ENCODE measurements at places on chromosomes 1 and 21.

DNA sequence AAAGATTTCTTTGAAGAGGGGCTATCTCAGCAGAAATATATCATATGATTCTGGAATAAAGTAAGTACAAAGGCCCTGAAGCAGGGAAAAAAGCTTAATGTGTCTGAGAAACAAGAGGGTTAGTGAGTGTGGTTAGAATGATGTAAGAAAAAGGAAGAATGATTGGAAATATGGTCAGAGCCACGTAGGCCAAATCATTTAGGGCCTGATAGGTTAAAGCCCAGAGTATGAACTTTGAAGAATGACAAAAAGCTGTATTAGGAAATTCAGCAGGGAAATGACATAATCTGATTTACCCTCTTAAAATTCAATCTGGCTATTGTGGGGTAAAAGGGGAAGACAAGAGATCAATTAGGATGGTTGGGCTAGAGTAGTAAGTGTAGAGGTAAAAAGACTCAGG is 69.0 kb upstream of the MUTYH start:
- DNase-seq, result no peak

GRCh38 chr1:77994117-77994705 is 10.5 kb upstream of the DNAJB4 start:
- no peak for DNase-seq

DNA sequence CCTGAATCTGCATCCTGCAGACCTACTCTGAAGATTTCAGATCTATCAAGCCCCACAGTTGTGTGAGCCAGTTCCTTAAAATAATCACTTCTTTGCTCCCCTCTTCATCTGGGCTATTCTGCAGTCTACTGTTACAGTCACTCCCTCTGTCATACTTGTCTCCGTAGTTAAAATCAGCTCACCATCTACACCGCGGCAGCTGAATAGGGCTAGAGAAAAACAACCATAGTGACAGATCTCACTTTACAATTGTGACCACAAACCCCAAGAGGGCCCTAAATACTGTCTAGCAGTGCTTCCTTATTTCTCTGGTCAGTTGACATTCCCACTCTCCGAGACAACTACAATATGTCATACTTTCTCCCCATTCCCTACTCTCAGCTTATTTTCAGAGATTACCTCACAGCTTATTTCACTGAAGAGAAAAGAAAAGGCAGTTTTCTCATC is 12.9 kb downstream of the DESI2 start:
- no peak for DNase-seq

DNA sequence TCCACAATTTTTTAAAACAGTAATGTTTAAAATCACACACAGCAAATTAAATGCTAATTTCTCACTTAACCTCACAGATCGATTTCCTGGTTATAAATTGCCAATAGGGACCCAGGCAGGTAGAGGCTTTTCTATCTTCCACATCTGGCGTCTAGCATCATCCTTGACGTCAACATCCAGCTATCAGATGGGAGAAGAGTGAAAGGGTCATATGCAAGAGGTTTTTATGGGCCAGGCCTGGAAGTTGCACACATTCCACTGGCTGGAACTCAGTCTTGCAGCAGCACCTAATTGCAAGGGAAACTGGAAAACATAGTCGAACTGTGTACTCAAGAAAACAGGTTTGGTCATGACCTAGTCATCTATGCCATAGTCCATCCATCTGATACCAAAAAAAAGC is 6.0 kb upstream of the EEIG2 start:
- no peak for DNase-seq

GRCh38 chr1:184567637-184568036 is 180.8 kb downstream of the C1orf21 start:
- DNase-seq, result no peak

- no peak for DNase-seq
Measured at GRCh38 chr1:158961178-158961577, 29.8 kb downstream of the PYHIN1 start.

GRCh38 chr1:100543640-100544039 is 5.7 kb downstream of the GPR88 start:
- DNase-seq, result peak; percentile 47

DNA sequence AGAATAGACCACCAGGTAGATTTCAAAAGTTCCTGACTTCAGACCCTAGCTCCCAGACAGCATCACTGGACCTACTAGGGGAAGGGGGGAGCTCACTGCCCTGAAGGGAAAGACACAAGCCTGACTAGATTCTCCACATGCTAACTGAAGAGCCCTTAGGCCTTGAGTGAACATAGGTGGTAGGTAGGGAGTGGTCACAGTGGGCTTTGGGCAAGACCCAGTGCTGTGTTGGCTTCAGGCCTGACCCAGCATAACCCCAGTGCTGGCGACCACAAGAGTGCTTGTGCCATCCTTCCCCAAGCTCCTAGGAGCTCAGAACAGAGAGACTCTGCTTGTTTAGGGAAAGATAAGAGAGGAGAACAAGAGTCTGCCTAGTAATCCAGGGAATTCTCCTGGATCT is 51.1 kb upstream of the ACADM start:
- no peak for DNase-seq

GRCh38 chr1:101288491-101288944 is 51.7 kb downstream of the S1PR1 start:
- peak; percentile 77 for DNase-seq

- peak; percentile 22 for DNase-seq
Measured at GRCh38 chr1:161258439-161259344, at the start of gene PCP4L1. TSS of gene PCP4L1 (plus strand) at chr1:161258745. CDS start at chr1:161258975, 230 bp downstream.

GRCh38 chr1:173330149-173330951 is 123.2 kb upstream of the TNFSF4 start:
- no peak for DNase-seq

- DNase-seq, result no peak
Measured at GRCh38 chr21:37550157-37550556, 183.6 kb downstream of the DYRK1A start.

- no peak for DNase-seq
Measured at GRCh38 chr1:12441414-12442105, 176.4 kb downstream of the DHRS3 start.

DNA sequence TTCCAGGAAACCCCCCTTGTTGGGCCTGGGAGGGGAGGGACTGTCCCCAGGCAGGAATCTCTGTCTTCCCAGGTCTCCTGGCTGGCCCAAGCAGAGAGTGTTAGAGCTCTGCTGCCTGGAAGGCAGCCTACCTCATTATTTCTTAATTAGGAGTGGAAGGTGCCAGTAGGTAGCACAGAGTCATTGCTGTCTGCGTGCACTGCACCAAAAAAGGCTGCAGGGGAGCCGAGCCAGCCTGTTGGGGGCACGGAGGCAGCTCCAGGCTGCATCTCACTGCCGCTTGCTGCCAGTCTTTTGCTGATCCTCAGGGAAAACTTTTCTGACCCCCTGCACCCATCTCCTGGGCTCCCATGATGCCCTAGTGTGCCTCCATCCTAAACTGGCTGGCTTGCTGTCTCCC is 58.1 kb downstream of the LRRN2 start:
- no peak for DNase-seq

DNA sequence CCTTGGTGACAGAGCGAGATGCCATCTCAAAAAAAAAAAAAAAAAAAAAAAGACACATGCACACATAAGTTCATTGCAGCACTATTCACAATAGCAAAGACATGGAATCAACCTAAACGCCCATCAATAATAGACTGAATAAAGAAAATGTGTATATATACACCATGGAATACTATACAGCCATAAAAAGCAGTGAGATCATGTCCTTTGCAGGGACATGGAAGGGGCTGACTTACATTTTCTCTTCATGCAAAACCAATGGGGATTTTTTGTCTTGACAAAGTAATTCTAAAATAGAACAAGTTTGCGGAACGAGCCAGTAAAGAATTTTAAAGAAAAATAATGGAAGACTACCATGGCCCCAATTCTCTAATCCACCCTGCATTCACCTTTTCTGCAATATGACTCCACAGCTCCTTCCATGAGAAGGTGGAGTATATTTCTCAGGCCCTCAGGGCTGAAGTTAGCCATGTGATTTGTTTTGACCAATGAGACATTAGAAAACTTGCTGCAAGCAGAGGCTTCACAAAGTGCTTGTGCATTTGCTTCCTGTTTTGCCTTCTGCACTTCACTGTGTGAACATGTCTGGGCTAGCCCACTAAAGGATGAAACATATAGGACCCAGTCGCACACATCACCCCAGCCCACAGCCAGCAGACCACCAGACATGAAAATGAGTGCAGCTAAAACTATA is 78.8 kb upstream of the NR5A2 start:
- no peak for DNase-seq

DNA sequence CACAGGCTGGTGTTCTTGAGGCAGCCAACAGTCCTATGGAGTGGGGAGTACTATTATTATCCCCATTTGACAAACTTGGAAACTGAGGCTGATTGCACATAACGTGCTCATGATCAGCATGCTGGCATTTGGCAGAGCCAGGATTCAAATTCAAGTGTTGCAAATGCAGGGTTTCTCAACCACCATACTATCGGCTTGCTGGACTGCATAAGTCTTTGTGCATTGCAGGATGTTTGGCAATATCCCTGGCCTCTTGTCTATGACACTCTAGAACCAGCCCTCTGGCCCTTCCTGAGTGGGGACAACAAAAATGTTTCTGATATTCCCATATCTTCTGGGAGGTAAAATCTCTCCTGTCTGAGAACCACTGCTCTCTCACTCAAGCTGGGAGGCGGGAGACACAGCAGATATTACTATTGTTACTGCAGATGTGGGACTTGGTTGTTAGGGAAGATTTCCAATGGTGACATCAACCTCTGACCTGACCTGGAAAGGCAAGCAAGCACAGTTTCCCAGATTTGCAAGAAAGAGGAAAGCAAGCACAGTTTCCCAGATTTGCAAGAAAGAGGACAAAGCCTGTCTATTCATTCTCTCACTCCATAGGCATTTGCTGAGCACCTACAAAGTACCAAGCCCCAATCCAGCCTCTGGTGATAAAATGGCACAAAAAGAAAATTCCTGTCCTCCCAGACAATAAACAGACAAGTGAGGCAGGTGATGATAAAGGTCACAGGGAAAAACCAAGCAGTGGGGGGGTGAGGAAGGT is 1.0 kb upstream of the AADACL3 start:
- no peak for DNase-seq

GRCh38 chr1:110370827-110371226 is 20.0 kb downstream of the SLC16A4 start:
- no peak for DNase-seq

- no peak for DNase-seq
Measured at GRCh38 chr21:30326390-30326789, 6.3 kb upstream of the KRTAP26-1 start.

- DNase-seq, result no peak
Measured at GRCh38 chr21:24045775-24046215, 1561.5 kb downstream of the MRPL39 start.

GRCh38 chr1:85934516-85934915 is 222.1 kb downstream of the COL24A1 start:
- no peak for DNase-seq

- no peak for DNase-seq
Measured at GRCh38 chr1:110133436-110133835, 16.9 kb upstream of the SLC6A17 start.

DNA sequence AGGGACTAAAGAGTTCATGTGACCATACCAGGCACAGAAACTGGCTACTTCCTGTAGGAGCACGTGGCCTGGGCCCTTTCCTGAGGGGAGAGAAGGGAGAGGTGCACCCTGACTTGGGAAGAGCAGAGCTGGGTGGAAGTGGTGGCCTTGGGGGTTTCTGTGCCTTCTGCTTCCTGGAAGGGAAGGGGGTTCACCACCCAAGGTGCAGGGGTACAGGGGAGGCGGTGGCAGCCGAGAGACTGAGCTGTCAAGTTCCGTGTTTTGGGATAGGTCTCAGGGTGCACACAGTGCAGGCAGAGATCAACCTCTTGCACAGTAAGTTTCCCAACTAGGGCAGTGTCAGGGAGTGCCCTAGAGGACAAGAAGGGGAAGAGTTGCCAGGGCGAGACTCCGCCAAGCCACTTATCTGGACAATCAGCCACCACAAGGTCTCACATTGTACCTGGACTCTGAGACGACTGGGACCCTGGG is 10.1 kb downstream of the HECTD3 start:
- DNase-seq, result no peak

- DNase-seq, result no peak
Measured at GRCh38 chr1:67350783-67351182, 43.1 kb downstream of the IL12RB2 start.

GRCh38 chr21:39891111-39891510 is 23.9 kb downstream of the PCP4 start:
- DNase-seq, result no peak

DNA sequence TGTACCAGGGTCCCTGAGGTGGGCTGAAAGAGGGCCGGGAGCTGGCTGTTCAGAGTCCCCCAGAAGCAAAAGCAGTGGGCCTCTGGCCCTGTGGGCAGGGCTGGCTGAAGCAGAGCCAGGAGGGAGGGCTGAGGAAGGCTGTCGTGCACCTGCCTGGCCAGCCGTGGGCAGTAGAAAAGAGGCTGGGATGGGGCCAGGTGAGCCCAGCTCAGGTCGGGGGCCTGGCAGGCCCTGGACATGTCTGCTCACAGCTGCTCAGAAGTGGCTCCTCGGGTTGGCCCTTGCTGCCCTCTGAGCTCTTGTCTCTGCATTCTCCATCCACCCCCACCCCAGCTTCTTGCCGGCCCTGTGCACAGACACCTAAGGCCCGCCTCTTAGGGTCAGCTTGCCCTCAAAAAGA is 60.0 kb downstream of the TCP10L start:
- no peak for DNase-seq

DNA sequence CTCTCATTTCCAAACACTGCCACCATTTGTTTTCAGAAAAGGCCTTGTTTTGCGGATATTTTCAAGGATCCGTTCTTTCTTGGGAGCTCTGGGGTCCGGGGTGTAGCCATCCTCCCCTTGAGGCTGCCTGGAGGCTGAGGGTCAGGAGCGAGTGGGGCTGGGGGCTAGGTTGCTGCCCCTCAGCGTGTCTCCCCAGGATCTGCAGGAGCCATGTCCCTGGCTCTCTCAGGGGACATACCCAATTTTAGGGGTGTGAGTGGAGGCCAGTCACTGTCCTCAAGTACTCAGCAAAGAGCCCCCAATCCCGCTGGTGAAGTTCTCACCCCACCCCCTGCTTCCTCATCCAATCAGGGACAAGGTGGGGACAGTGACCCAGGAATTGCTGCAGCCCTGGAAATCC is 15.0 kb upstream of the PRDM16 start:
- DNase-seq, result no peak

- DNase-seq, result no peak
Measured at GRCh38 chr1:225868631-225869330, 13.4 kb downstream of the TMEM63A start.

GRCh38 chr1:157782931-157783330 is 6.0 kb upstream of the FCRL2 start:
- DNase-seq, result no peak

DNA sequence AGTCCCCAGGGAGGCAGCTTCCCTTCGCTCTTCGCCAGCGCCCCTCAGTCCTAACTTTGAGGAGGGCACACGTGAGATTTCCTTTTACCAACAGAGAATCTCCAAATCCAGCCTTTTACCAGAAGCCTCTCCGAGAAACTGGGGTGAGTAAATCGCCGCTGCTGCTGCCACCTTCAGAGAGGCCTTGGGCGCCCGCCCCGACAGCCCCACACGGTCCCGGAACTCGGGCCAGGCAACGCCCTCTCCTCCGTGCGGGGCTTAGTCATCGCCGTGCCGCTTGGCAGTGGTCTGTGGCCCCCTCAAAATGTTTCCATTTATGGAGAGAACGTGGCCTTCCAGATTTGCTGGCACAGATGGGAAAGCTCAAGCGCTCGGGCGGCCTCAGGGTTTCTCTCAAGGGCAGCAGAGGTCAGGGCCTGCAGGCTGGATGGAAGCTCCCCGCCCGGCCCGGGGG is 41.4 kb upstream of the COL6A2 start:
- no peak for DNase-seq

GRCh38 chr1:76125473-76126219 is 51.1 kb downstream of the ST6GALNAC3 start:
- DNase-seq, result no peak

Data from CD4-positive, alpha-beta T cell treated with Interleukin-1 beta for 1 hour (primary cell).